ENCODE measurements at places on chromosomes 5 and 9.

DNA sequence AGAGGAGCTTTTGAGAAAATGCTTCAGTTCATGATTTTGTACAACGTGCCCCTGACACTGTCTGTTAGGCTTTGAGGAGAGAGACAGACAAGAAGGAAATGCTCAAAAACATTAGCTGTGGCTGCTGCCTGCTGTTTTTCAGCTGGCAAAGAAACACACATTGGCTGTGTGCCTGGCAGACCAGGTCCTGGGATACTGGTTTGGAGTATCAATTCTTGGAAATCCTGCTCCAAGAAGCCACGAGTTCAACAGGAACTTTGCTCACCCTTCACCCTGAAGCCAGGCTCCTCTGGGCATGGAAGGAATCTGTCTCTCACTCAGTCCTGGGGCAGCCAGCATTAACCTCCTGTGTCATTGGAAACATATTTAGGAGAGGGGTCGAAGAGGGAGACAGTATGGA, 245.5 kb downstream of the AUH start:
- no peak for DNase-seq

DNA sequence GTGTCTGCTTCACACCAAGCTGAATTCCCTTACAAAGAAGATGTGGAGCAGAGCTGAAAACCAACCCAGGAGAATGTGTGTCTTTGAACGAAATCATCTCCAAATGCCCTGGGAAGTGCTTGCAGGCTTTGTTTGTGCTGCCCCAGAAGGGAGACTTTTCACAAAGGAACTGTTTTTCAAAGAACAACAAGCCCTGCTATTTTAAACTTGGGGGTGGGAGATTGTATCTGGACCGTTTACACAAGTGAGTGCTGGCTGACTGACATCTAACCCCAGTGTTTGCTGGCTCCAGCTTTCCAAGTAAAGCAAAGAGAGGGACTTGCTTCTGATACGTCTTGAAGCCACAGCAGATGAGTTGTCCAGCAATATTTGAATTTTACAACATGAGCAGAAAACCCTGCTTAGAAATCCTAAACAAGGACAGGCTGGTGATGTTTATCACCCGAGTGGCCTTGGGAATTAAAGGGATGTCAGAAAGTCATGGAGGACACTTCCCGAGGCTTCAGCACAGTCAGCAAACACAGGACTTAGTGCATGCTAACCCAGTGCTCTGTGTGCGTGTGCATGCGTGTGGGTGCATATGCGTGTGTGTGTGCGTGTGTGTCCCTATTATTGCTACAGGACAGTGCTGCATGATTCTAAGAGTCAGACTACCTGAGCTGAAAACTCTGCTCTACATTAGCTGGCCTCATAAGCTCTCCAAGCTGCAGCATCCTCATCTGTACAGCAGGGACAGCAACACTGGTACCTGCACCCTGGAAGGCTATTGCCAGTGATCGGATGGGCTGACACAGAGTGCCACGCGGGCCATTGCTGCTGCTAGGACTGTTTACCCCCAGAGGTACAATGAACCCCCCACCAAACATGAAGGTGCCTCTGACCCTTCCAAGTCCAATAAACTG, 1.4 kb downstream of the ADAMTS12 start:
- DNase-seq, result no peak

DNA sequence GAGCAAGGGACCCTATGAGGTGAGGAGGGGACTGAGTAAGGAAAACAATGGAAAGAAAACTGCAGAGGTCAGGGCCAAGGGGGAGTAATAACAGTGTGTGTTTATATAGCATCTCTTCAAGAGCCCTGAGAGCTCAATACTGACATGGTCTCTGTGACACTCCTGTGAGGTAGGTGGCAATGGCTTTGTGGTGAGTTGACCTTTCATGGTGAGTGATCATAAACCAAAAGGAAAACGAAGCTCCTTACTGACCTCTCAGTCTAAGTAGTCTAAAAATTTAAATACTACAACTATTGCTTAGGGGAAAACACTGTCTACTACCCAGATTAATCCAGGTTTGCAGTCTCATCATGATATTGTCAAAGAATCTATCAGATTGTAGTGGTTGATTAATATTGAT, 130.9 kb downstream of the SNCAIP start:
- peak; percentile 1 for DNase-seq

- no peak for DNase-seq
These were observed 597.4 kb upstream of the PTGER4 start for GRCh38 chr5:40082313-40082712.

DNA sequence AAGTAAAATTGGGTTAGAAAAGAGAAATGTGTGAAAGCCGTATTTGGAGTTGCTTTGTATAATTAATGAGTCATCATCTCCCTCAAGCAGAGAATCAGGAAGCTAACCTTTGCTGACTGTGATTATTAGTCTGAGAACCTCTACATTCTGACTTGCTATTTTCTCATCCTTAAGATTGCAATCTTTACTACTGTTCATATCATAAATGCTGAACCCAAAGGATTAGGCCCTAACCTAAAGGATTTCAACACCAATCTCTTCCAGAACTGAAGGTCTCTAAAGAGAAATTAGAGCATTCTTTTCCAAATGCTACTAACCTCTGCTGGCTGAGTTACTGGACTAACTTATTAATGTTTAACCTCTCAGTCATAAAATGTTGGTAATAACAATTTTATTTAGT, 538.1 kb upstream of the MEF2C start:
- DNase-seq, result no peak

- DNase-seq, result no peak
These were observed 48.9 kb downstream of the MED27 start for GRCh38 chr9:132030626-132031325.

GRCh38 chr5:96687080-96687479, 24.9 kb downstream of the CAST start:
- DNase-seq, result no peak

GRCh38 chr5:146248561-146248960, 45.2 kb downstream of the RBM27 start:
- DNase-seq, result no peak

DNA sequence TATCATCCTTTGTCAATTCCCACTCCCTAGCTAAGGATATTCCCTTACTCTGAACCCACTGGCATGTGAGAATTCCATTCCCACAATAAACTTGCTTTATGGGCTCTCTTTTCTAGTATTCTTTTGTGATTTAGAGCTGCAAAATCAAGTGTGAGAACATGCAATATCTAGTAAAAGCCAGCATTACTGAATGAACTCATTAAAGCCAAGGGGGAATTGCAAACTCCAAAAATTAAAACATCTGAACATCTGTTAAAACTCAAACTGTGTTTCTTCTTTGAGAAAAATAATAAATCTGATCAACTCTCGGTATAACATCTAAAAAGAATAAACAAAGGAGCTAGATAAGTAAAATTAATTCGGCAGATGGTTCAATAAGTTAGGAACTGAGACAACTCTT, 53.1 kb upstream of the MPDZ start:
- no peak for DNase-seq

- DNase-seq, result no peak
These were observed 30.9 kb downstream of the CEMIP2 start for GRCh38 chr9:71737455-71737854.

DNA sequence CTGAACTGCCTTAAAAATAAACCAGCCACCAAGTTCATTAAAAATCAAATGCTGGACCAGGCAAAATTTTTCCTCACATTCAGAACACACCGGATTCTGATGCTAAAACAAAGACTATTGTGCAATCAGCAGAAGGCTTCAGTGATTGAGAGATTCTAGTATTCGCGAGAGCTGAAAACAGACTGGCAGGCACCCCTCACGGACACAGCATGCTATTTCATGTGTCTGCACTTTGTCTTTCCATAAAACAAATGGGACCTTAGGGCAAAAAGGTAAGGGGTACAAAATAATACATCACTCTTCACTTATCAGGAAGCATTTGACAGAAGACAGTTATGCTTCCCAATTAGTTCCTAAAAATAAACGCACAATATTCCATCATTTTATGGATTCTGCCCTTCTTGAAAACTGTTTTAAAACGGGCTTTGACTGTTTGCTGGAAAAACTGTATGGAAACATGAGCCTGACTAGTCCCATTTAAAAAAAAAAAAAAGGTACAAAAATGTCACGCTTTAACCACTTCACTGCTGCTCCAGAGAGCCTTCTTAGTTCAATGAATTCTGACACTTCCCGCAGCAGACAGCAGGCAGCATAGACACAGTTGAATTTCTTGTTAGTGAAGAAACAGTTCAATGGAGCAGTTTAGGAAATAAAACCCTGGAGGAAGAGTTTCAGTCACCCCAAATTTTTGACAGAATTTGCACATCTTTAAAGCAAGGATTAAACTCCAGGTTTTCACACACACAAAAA, 99.2 kb downstream of the MED27 start:
- no peak for DNase-seq

DNA sequence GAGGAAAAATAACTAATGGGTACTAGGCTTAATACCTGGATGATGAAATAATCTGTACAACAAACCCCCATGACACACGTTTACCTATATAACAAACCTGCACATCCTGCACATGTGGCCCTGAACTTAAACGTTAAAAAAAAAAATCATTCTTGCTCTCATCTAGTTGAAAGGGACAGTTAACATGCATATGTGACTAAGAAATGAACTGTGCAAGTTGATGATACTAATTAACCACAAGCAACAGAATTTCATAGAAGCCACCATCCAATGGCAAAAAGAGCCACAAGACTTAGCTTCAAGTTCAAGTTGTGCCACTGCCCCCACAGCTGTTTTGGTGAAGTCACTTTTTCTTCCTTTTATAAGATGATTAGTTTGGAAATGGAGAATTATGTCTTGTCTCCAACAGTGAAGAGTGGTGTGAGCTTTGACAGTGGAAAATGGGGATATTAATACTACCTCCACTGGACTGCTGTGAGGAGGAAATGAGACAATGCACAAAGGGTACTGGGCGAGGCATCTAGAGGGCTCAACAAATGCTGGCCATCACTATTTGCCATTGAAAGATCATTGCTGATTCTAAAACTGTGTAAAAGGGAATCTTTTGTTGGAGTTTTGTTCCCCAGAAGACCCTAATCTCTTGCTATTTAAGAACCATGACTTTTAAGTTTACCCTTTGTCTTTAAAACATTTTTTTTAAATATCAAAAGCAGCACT, 202.1 kb downstream of the EBF1 start:
- DNase-seq, result no peak

DNA sequence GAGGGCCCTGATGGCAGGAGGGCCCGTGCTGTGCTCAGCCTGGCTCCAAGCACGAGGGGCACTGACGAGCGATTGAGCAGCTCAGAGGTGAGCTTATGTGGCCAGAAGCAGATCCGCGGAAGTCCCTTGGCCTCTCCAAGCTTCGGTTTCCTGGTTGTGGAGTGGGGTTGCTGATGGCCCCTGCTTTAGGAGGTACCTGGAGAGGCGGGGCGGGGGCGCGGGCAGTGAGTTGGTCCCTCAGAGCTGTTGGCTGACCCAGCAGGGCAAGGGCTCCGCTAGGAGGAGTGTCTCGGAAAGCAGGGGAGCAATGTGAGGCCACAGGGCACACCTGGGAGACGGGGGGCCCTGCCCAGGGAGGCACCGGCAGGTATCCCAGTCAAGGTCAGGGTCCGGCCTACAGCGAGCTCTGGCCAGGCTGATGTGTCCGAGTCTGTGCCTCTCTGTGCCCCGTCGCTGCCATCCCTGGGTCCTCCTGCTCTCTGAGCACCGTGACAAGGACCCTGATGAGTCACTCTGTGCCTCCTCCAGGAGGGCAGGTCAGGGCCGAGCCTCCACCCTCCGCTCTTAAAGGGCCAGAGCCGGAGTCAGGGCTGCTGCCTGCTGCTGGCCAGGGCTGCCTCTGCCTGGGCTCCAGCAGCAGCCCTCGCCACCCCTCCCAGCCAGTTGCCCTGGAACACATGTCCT, 14.8 kb downstream of the NCS1 start:
- DNase-seq, result no peak

DNA sequence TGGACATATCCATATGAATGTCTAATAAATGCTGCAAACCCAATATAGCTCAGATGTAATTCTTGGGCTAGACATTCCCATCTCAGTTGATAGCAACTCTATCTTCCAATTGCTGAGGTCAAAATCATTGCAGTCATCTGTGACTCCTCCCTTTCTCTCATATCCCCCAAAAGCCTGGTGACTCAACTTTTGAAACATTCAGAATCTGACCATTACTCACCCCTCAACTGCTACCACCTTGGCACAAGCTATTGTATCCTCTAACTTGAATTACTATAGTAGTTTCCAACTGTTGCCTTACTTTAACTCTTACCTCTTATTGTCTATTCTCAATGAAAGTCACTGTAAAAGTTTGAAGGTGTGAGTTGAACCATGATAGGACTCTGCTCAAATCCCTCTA, 600.1 kb upstream of the RGMB start:
- no peak for DNase-seq

DNA sequence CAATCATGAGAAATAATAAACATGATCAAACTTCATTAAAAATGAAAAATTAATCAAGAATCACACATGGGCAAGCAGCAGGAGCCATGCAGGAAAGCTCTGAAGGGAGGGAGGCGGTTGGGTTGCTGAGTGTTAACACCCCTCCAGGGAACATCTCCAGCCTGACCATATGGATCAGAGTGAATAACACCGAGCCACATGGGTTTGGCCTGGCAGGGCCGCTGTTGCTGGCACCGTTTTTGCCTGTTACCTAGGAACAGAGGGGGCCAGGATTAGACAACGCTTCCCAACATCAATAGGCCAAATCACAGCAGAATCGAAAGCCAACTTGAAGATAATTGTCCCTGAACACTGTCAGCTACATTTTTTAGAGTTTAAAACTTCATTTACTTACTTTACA, 160.2 kb downstream of the DENND1A start:
- DNase-seq, result no peak

DNA sequence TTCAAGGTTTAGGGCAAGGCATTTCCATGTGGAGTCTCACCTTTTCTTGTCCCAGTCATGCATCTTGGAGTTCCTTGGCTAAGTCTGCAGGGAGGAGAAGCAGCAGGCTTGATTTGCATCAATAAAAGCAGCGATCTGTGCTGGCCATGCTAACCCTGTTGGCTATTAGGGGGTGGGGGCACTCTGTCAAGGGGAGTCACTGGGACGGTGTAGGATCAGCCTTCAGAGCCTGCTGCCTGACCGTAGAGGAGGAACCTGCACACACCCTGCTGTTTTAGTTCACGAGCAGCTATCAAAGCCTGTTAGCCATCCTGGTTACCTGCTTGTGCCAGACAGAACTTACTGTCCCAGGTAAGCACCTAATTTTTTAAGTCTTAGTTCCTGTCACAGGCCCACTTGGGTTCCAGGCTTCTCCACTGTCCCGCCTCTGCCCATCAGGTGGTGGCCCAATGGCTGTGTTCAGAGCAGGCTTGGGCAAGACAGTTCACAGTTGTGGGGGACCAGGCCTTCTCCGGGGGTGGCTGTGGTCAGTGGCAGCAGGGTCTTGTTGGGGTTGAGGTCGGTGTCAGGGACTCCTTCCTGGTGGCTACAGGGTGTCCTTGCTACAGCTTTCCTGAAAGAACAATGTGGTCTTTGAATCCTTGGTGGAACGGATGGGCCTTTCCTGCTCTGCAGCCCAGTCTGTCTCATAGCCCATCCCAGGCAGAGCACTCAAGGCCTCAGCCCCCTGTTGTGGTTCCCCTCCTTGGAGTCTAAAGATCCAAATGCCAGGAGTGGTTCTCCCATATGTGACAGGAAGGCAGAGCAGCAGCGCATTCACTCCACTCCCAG, 43.7 kb downstream of the SECISBP2 start:
- no peak for DNase-seq
